Activated naive CD8-positive, alpha-beta T cell treated with anti-CD3 and anti-CD28 coated beads, Interleukin-2, amount 50 U/mL, for 16 hours (primary cell): ENCODE measurements at places on chromosomes 13 and 19.
A peak's percentile ranks its signal among the peaks of the same experiment; 100 is the strongest.

DNA sequence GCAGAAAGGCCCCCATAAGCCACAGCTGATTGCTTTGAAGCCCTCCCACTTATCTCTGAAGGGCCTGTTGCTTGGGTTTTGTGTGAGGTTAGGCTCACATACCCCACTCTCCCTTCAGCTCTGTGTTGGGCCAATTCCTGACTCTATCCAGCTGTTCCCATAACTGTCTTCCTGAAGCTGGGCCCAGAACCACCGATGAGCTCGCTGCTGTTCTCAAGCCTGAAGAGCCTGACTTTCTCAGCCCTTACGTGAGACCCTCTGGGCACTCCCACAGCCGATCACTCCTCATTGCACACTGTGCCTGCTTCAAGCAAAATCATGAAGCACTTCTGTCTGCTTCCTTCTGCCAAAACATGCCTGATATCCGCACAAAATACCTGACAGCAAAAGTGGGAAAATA, 124.1 kb downstream of the CRYL1 start:
- DNase-seq: no peak

- DNase-seq: no peak
These were observed 158.7 kb upstream of the ZNF507 start for GRCh38 chr19:32186542-32187330.

DNA sequence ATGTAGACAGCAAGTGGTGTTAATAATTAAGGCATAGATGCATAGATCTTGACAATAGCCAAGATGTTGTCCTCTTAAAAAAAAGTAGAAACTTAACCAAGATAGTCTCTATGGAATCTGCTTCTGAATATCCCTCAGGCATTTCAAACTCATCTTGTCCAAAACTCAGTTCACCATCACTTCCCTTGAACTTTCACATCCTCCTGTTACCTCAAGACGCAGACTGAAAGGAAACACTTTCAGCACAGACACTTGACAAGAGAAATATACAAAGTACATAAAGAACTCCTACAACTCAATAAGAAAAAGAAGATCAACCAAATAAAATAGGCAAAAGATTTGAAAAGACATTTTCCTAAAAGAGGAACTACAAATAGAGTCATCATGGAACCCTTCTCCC, 451.1 kb downstream of the FOXO1 start:
- no peak for DNase-seq

GRCh38 chr19:39997638-39998216, 867 bp downstream of the ZNF546 start:
- no peak for DNase-seq

- no peak for DNase-seq
These were observed 178.8 kb downstream of the KATNAL1 start for GRCh38 chr13:30128591-30128990.

DNA sequence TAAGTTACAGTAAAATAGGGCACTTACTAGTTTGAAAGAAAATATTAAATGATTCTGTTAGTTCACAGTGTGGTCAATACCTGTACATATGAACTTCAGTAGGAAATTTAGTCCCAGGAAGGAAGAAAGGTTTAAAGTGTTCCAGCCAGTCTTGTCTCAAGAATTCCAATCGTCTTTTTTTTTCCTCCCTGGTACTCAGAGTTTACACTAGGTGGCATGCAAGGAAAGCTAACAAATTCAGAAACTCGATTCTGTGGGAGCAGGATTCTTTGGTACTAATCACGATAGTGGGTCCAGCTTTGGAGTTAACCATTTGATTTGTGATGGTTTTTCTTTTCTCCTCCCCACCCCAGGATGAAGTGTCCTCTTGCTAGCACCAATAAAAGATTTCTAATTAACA, 43.6 kb downstream of the POLR1D start:
- no peak for DNase-seq

GRCh38 chr13:20592606-20593005, 25.6 kb downstream of the IFT88 start:
- DNase-seq: no peak

DNA sequence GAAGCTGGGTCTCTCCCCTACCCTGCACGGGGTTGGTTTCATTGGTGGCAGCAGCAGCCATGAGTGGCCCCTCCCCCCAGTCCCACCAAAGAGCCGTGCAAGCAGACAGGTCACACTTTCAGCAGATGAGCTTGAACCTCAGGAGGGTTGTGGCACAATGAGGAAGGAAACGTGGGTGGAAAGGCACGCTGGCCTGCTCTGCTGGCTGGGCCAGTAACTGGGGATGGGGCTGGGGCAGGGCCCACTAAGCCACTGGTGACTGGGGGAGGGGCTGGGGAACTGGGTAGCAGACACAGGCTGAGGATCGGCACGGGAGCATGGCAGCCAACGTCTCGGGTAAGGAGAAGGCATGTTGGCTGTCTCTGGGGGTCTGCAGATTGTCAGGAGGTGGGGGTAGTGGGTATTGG, at the start of gene P2RY11:
Gene P2RY11 (plus strand): TSS at position 289 of the 407 bp plus-strand sequence. CDS start 29 bp downstream, at position 318.
- no peak for DNase-seq

DNA sequence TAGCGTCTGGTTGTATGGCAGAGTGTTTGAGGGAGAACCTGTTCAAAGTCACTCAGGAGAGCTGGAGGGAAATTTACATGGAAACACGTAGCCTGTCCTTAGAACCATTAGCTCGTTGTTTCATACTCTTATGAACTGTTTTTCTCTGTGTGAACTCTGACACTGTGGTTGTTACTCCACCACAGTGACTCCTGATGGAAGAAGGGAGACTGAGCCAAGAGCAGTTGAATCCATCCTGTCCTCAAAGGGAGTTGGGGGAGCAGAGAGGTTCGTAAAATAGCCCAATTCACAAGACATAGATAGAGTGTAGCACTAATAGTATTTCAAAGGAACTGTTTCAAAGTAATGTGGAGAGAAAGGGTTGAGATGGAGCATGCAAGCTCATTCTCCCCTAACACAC, 964.8 kb downstream of the PCDH9 start:
- DNase-seq: no peak

DNA sequence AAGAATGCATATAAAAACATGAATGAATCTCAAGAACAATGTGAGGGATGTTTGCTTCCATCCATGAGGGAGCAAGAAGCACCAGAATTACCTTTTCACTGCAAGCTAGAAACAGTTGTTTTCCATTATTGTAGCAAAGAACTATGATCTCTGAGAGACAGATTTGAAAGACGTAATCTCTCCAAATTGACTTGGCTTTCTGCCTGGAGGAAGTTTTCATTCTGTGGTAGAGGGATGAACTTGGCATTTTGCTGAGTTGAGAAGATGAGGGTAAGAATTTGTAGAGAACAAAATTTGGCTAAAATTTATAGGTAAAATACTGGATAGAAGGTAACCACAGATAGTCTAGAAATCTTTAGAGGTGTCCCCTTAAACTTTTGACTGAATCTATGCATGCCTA, 496.8 kb downstream of the TDRD3 start:
- DNase-seq: no peak

- DNase-seq: no peak
These were observed 38.9 kb downstream of the IRS2 start for GRCh38 chr13:109747524-109747923.

DNA sequence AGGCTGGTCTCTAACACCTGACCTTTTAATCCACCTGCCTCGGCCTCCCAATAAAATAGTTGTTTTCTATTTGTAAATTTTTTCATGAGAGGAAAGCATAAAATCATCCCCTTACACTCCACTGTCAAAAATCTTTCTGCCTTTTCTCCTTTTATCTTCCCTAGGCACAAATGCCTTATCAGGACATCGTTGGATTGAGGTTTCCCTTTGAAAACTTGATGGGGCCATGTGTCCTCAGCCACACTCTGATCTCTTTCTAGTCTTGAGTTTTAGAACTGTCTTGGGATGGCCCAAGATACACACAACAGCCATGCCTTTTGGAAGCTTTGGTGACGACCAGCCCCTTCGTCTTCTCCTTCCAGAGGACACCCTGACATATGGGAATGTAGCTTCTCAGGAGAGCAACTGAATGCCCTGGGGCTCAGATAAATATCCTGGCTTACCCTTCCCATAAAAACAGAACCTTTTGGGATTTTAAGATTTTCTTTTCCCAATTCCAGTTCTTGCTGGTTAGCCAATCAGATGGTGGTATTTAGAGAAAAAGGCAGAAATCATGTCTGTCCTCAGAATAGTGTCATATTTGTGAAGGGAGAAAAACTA, 112.4 kb downstream of the ZNF429 start:
- no peak for DNase-seq

GRCh38 chr19:1027650-1028061, 1.2 kb downstream of the CNN2 start:
- no peak for DNase-seq

GRCh38 chr13:64688893-64689677, 2541.1 kb downstream of the PCDH9 start:
- no peak for DNase-seq

GRCh38 chr13:33524086-33524485, 238.5 kb upstream of the STARD13 start:
- no peak for DNase-seq

- no peak for DNase-seq
These were observed 38.8 kb downstream of the RCBTB1 start for GRCh38 chr13:49546561-49546960.

GRCh38 chr19:35557539-35558399, 5.7 kb downstream of the ATP4A start:
- DNase-seq: peak; percentile 39

DNA sequence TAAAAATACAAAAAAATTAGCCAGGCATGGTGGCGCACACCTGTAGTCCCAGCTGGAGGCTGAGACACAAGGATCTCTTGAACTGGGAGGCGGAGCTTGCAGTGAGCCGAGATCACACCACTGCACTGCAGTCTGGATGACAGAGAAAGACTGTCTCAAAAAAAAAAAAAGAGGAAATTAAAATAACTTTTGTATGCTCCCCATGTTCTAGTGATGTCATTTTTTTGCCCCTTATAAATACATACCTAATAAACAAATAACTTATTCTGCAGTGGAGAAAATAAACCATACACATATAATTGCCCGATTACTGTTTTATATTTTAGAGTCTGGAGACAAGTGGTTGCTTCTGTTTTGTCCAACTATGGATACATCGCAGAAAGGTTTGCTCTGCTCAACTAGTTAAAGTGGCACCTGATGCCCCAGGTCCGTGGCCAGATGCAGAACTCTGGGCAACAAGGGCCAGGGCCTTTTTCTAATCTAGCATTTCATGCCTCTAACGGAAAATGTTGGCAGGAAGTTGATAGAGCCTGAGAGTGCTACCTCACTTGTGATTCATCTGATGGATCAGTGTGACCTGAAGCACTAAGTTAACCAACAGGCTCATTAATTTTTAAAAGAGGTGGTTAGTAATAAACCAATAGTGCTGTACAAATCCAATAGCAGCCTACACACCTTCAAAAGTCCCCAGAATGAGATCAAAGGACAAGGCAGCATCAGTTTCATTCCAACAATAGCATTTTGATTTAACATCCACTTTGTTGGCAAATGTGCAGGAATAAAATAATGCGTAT, 18.8 kb downstream of the UBE2L5 start:
- DNase-seq: no peak

DNA sequence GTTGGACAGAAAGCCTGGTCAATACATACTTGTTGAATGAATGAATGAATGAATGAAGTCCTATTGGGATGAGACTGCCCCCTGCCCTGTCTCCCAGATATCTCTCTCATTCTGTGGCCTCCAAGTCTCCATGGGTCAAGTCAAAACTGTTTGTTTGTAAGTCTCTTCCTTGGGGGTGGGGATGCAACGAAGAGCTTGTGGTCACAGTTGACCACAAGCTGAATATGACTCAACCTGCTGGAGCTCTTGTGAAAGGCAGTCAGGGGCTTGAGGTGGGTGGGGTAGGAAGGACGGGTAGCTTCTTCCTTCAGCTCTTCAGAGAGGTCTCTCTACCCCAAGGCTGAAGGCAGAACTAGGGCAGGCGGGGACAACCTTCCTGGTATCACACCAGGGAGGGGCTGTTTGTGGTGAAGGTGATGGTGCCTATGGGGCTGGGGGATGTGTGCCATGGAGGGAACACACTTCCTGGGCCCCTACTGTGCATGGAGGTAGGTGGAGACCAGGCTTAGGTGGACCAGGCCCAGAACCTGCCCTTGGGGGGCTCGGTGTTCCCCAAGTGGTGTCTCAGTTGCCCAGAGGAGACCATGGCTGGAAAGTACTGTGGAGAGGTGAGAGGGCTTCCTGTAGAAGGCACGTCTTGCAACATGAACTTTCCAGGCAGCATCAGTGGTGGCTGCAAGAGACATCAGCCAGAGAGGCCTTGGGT, 8.0 kb downstream of the MYO1F start:
- DNase-seq: no peak

- no peak for DNase-seq
These were observed 107.2 kb downstream of the UQCRFS1 start for GRCh38 chr19:29105629-29106292.

- DNase-seq: no peak
These were observed 410.6 kb downstream of the TBC1D4 start for GRCh38 chr13:75071395-75071794.

DNA sequence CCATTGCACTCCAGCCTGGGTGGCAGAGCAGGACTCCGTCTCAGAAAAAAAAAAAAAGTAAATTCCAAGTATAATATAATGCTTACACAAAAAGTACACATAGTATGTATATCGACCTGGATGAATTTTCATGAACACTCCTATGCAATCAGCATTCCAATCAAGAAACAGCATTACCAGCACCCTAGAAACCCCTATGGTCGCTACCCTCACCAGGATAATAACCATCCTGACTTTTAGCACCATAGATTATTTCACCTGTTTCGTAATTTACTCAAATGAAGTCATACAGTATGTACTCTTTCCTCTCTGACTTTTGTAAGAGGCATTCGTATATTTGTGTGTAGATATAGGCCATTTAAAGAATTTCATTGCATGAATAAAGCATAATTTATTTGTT, 47.6 kb downstream of the PCDH8 start:
- DNase-seq: no peak
